ENCODE measurements at places on chromosomes 3 and 15.
A peak's percentile ranks its signal among the peaks of the same experiment; 100 is the strongest.

- no peak for DNase-seq
Observed at GRCh38 chr3:48038971-48039481, 22.8 kb upstream of the MAP4 start.

DNA sequence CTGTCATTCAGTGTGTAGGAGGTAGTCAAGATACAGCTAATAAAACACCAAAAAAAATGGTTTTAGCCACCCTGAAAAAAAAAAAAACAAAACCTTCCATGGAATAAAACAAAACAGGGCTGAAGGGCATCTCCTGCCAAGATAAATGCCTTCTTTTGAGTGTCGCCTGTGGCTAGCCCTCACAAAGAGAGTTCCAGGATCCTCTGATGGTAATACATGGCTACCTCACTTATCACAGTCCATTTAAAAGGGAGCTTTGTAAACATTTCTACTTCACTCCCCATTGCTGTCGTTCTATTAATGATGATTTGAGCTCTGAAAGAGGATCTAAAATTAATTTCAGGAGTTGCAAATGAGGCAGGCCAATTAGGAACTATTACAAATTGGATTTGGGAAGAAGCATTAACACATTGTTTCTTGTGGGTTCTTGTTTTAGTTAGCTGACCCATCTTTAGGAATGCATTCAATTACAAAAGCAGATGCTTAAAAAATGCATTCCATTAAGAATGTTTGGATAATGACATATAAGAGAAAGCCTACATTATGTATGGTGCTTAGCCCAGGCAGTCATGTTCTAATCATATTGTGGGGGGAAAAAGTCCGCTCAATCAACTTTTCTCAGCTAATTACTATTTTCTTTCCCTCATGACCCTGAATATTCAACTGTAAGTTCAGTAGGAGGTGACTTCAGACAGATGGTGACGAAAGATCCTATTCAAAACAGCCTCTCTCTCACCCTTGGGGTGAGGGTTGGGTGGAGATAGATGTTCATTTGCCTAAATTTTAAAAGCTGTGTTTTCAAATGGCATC, 255.1 kb upstream of the WNT5A start:
- no peak for DNase-seq

GRCh38 chr15:77674327-77674726, 41.6 kb upstream of the LINGO1 start:
- DNase-seq: no peak

DNA sequence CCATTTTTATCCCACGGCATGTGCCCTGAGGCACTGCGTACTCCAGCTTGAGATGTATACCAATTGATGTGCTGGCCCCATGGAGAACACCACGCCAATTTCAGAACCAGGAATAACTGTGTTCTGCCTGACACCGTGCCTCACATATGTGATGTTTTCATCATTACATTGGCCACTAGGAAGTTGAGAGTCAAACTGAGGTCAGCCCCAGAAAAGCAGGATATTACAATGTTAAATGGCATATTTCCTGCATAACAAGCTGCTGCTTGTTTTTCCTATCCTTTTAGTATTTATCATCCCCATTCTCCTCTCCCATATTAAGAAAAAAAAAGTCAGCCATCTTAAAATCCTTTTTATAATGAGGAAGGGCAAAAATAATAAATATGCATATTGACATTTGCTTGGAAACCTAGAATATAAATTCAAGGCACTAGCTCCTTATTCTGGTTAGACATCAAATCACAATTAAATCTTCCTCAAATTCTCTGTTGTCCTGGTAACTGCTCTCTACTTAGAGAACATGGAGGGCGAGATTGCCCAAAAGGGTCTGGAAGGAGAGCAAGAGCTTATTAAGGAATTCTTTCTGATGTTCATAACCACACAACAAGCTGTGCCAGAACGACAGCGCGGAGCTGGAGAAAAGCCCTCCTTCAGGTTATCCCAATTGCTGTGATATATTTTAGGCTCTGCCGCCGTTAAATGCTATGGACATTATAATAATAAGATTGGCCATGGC, 112.6 kb downstream of the UACA start:
- no peak for DNase-seq

DNA sequence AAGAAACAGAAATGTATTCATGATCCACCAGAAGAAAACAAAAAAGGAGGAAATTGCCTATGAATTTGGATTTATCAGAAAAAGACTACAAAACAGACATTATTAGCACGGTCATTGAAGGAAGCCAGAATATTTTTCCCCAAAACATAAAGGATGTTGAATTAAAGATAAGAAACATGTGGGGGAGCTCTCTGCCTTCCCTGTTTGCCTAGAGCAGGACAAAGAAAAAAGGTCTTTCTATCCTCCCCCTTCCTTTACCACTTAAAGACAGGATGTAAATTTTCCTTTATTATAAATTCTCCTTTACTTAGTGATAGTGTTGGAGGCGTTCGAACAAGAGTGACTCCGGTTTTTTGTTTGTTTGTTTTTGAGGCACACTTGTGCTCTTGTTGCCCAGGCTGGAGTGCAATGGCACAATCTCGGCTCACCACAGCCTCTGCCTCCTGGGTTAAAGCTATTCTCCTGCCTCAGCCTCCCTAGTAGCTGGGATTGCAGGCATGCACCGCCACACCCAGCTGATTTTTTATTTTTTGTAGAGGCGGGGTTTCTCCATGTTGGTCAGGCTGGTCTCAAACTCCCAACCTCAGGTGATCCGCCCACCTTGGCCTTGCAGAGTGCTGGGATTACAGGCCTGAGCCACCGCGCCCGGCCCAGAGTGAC, 14.9 kb upstream of the RPN1 start:
- DNase-seq: no peak

DNA sequence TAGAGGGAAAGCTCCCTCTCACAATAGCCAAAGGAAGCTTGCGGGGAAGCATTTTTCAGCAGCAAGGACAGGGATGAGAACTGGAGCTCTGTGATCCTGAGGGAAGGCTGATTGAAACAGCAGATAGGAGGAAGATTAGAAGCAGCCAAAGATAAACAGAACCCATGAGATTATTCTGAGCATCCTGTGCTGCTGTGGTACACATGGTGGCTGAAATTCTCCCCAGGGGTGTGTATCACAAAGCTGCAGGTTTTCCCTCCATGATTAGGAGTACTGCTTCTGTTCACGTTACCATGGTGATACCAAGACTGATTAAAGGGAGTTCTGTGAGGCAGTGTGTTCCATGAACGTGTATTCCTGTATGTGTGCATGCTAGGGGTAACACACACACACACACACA, 30.3 kb upstream of the PSMD6 start:
- no peak for DNase-seq

GRCh38 chr15:48802867-48803266, 8.0 kb downstream of the CEP152 start:
- no peak for DNase-seq

DNA sequence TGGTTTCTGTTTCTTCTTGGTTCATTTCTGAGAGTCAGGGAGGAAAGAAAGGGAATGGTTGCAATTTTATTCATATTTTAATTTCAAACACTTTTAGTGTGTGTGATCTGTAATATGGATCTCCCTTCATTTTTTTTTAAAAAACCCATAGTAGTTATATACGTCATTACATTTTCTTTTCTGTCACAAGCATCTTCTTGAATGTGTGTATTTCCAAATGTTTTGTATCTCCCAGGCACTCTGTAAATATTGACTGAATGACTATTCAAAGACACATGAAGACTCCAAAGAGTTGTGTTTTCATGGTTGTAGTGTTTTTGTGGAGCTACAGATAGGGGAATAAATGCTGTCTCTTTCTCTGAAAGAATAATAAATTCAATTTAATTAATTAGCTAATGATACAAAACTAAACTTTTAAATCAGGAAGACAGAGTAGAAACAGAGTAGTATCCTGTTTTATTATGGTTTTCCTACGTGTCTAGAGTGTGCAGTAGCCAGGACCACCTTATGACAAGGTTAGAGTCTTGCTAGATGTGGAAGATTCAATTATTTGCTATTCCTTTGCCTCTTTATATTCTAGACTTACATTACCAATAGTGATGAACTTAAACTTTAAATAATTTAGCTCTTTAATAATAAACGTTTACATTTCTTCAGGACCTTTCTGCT, 35.5 kb downstream of the NECTIN3 start:
- no peak for DNase-seq

GRCh38 chr3:36730966-36731365, 33.4 kb downstream of the DCLK3 start:
- DNase-seq: no peak

GRCh38 chr3:114307832-114308231, 14.0 kb downstream of the TIGIT start:
- DNase-seq: no peak

DNA sequence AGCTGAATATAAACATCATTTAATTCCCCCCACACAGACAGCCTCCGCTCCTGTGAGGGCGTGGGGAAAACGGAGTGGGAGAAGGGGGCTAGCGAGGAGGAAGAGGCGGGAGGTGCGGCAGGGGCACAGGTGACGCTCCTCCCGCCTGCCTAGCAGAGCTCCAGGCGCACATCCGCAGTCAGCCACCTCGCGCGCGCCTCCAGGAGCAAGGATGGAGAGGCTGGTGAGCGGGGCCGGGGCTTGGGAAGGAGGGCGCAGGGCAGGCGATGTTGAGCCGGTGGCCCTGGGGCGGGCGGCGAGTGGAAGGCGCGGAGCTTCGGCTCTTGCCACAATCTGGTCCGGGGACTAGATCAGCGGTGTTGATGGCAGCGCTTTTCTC, at the start of gene CD200:
CD200 (plus strand) TSS at position 155 of the 379 bp plus-strand sequence; CDS start at position 212, 57 bp downstream.
- peak; percentile 79 for DNase-seq

DNA sequence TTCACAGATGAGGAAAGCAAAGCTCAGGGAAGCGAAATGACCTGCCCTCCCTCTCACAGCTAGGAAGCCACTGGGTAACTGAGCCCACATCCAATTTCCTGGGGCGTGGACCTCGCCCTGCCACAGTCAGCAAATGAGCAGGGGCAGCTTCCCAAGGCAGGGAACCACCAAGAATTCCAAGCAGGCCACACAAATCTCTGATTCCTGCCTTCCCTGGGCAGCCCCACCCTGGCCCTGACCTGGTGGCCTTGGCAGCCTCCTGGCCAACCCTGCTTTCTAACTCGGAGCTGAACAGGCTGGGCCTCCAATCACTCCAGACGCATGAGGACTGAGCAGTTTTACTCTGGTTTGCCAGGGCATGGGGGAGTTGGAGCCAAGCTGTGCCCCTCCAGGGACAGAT, 203.7 kb upstream of the TLE3 start:
- DNase-seq: no peak

DNA sequence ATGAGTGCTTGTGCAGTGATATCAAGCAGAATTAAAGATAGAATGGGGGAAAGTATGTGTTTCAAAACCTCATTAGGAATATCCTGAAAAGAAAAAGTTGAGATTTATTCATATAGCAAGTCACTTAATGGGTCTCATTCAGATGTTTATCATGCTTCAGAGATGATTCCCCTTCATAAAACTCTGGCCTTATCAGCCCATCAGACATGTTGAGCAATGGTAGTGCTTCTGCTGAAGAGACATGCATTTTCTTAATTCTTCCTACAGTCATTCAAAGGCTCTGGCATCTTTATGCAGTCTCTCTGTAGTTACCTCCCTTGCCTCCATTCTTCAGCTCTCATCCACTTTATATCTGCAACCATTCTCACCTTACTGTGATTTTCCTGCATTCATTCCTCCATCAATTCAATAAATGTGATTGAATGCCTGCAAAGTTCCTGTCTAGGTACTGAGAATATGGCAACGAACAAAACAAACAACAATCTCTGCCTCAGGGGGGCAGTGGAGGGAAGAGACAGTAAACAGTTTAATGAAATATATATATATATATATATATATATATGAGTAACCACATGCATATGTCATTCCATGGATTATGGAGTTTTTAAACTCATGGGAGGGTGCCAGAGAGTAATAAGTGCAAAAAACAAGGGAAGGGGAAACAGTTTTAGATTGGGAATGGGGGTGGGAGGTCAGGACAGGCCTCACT, 138.5 kb downstream of the NECTIN3 start:
- no peak for DNase-seq

GRCh38 chr3:11724615-11725339, 81.1 kb upstream of the VGLL4 start:
- DNase-seq: no peak

GRCh38 chr15:64597477-64597822, 137.1 kb downstream of the ZNF609 start:
- DNase-seq: no peak

- no peak for DNase-seq
Observed at GRCh38 chr3:181998828-181999227, 287.1 kb downstream of the SOX2 start.

DNA sequence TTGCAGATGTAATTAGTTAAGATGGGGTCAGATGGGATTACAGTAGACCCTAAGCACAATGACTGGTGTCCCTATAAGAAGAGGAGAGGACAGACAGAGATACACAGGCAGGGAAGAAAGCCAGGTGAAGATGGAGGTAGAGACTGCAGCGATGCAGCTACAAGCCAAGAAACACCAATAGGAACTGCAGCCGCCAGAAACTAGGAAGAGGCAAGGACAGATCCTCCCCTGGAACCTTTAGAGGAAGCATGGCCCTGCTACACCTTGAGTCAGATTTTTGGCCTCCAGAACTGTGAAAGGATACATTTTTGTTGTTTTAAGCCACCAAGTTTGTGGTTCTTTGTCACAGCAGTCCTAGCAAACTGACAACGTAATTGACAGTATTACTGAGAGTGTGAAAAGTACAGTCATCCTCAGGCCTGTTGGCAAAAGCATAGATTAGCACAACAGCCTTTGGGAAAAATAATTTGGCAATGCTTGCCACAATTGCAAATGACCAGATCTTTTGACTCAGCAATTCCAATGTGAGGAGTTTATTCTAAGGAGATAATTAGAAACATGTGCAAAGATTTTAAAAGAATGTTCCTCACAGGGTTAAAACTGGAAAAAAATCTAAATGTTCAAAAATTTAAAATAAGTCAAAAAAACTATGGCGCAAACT, 82.6 kb upstream of the TJP1 start:
- no peak for DNase-seq

DNA sequence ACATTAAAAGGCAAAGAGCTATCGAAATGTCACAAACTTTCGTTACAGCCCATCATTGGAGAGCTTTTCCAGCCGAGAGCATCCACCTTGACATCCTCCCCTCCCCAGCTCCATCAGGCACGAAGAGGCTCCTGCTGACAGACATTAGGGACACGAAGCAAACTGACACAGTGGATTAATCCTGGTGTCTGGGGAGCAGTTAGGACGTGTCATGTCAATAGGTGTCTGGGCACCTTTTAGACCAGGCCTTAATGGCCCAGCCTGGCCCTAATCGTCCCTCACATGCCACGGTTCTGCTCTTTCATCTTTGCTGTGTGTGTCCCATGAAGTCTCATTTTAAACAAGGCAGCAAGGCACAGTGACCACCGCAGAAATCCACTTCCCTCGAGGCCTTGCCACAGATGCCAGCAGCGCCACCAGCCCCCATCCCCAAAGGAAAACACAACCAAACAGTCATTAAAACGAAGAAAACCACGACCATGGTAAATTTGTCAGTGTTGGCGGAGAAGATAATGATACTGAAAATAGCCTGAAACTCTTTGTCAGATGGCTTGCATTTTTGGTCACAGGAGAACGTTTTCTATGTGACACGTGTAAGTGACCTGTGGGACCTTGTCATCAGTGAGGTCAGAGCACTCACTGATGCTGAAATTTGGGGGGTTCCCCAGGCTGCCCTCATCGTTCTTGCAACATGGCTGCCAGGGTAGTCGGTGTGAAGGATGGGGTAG, 16.3 kb upstream of the PCSK6 start:
- no peak for DNase-seq

All from nephron progenitor cell (in vitro differentiated cells).